ENCODE measurements at places on chromosomes 1 and 21. TPM values are rescaled to one million over a fixed set of nuclear protein-coding genes. Genes with fewer than 3 reads are reported as not detected.

GRCh38 chr1:56169856-56170255, 409.5 kb downstream of the PLPP3 start:
- no peak for DNase-seq
- no peaks in the 10 kb centered on the region for H3K27me3 ChIP-seq
- H3K27ac ChIP-seq = no peak overlapping the region
- H3K36me3 ChIP-seq = no peaks in the 10 kb centered on the region

DNA sequence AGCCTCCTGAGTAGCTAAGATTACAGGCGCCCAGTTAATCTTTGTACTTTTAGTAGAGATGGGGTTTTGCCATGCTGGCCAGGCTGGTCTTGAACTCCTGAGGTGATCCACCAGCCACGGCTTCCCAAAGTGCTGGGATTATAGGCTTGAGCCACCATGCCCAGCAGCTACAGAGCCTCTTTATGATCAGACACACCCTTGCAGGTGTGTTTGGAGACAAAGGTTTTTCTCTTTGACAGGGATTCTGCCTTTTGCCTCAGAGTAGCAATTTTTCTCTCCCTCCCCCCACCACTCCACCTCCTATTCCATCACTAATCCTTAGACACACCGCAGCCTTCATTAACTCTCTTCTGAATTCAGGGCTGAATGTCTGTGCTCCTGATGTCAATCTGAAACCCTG, 152.2 kb upstream of the NFIA start:
- no peaks in the 10 kb centered on the region for H3K27me3 ChIP-seq
- no peak overlapping the region for H3K27ac ChIP-seq

DNA sequence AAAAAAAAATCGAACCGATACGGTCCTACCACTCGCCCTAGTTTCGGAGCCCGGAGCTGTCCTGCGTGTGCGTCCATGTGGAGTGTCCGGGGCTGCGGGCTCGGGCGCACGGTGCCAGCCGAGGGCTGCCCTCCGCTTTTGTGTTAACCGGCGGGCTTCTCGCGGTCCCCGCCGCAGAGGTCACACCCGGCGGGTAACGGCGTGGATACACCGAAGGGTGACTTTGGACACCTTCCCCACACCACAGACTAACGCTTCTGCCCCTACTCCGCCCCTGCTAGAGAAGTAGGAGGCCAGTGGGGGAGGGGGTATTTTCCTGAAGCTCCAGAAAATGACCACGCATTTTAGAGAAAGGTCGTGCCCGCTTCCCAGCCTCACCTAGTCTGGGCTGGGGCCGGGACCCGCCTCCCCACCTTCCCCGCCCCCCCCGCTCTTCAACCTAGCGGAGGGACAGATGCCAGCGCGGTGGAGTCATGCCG, 609 bp upstream of the ATF3 start:
- no peak for DNase-seq
- H3K4me3 ChIP-seq = peak overlapping the region; percentile 3
- H3K27ac ChIP-seq = peak overlapping the region; percentile 94
- H3K36me3 ChIP-seq = no peaks in the 10 kb centered on the region
- H3K4me1 ChIP-seq = peaks cover 52% of the 10 kb centered on the region
- H3K27me3 ChIP-seq = no peaks in the 10 kb centered on the region

GRCh38 chr21:31337996-31338907, 5.8 kb downstream of the TIAM1 start:
- DNase-seq = no peak
- H3K4me1 ChIP-seq = peaks cover 3% of the 10 kb centered on the region
- H3K27me3 ChIP-seq = no peaks in the 10 kb centered on the region

DNA sequence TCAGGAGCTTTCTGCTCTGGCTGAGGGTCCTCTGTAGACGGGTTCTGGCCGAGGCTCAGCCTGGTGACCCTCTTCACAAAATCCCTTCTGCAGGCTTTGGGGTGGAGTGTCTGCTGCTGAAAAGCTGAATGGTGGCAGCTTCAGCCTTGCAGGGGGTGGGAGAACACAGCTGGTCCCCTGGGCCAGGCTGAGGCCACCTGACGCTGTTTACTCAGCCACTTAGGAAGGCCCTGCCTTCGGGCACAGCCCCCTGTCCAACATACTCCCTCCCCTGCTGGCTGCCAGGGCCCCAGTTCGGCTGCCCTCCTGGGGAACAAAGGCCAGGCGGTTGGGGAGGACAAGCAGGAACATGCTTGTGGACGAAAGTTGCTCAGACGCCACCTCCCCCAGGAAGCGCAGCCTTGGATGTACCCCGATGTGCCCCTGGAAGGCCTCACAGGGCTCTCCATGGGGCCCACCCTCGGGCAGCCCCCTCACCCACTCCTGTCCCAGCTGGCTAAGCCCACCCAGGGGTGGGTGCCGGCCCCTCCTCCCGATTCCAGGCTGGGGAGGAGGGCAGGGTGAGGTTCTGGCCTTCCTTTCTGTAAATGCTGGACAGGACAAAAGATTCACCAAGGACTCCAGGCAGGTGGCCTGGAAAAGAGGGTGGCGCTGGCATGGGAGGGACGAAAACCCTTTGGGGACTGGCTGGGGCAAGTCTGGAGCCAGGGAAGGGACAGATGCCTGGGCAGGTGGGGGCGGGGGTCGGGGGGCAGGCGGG, at the start of gene ANKRD65:
ANKRD65 (minus strand) TSS at position 130 of the 760 bp plus-strand sequence. CDS start 271 bp downstream, outside the sequence.
- H3K27me3 ChIP-seq = no peaks in the 10 kb centered on the region
- H3K36me3 ChIP-seq = no peaks in the 10 kb centered on the region
- H3K4me3 ChIP-seq = no peak within 1 kb of the TSS
- DNase-seq = no peak

LEPR gene
- 5.3 TPM for total RNA-seq

DNA sequence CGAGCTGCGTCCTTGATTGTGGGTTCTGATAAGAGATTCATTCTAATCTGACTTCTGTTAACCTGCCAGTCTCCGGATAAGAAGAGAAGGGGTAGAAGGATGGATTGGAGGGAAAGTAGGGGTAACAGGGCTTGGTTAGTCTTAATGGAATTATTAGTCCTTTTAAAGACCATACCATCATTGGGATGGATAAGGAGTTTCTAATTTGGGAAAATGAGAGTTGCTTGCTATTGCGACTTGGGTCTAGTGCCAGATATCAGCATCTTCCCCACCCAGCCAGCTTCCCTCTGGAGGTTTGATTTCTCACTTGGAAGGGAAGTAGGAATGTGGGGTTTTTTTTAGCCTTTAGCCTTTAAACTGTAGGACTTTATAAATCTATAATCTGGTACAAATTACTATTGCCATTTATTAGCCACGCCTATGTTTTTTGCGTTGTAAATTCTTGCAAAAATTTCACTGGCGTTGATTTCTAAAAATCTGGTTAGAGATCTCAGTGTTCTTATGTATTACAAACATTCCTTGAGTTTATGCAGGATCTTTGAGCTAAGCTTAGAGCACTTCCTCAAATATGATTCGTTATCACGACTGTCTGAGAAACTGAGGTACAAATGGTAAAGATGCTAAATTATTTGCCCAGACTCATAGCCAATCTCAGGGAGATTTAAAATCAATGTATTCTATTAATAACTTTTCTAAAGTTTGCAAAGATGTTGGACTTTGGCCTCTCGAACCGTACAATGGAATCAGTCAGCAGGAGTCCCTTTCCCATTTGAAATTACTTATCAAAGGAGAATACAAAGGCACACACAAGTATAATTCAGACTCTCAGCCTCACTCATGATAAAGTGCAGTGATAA, 1.3 kb downstream of the FAM20B start:
- no peaks in the 10 kb centered on the region for H3K27me3 ChIP-seq
- H3K36me3 ChIP-seq = no peaks in the 10 kb centered on the region
- no peak for DNase-seq
- peak overlapping the region; percentile 99 for H3K27ac ChIP-seq

DNA sequence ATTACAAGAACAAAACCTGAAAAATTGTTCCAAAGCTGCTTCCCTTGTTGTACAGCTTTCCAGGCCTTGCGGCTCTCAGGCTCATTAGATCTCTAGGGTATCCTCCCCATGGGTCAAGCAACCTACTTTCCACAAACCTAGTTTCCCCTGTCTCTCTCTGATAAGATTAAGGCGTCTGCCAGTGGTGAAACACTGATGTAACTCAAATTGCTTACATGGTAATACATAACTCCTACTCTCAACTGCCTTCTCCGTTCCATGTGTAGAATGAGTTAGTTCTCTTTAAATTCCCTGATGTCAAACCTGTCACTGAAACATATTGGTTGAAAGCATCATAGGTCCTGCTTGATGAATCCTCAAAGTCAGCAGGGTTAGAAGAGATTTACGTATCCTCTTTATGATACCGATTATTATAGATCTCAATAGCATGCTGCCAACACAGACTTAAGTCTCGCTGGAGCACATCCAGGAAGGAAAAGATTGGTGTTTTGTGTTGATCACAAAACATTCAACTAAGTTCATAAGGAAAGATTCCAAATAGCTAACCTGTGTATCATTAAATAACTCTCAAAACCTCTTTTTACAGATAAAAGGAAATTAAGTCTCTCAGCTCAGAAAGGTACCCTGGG, 10.6 kb downstream of the PPP1R15B start:
- H3K27me3 ChIP-seq = no peaks in the 10 kb centered on the region
- no peak for DNase-seq
- H3K27ac ChIP-seq = no peak overlapping the region

GRCh38 chr1:100893718-100894117, 924 bp downstream of the EXTL2 start:
- no peak overlapping the region for H3K4me3 ChIP-seq
- DNase-seq = no peak

DNA sequence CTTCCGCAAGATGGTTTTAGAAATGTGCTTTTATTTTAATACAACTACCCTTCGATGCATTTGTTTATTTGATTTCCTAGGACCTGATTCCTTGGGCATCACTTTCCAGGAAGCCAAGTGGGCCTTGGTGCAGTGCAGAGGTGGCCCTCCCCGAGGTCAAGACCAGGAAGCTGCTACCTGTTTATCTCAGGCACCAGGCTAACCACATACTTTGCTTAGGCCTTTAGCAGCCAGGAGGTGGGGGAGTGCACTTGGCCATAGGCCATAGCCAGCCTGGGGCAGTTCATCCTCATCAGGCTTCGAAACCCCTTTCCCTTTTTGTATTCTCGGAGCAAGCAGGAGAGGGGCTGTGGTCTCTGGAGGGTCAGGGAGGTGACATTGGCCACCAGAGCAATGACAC, 45.4 kb downstream of the SMYD2 start:
- no peak overlapping the region for H3K27ac ChIP-seq
- H3K4me1 ChIP-seq = no peaks in the 10 kb centered on the region
- no peaks in the 10 kb centered on the region for H3K36me3 ChIP-seq
- no peak for DNase-seq
- no peaks in the 10 kb centered on the region for H3K27me3 ChIP-seq
- H3K4me3 ChIP-seq = no peak overlapping the region

DNA sequence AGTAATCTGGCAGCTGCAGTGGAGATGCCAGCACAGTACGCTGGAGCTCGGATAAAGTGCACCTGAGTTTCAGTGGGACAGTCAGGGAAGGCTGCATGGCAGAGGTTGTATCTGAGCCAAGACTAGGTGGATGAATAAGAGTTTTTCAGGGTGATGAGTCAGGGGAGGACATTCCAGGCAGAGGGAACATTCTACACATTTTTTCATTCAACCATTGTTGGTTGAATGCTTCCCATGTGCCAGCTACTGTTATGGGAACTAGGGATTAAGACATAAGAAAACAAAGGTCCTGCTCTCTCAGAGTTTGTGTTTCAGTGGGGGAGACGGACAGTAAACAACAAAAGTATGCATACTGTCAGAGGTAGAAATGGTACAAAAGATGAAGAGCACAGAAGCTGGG, 5.2 kb downstream of the LEPR start:
- H3K36me3 ChIP-seq = peaks cover 7% of the 10 kb centered on the region
- no peak overlapping the region for H3K4me3 ChIP-seq
- no peak for DNase-seq

DNA sequence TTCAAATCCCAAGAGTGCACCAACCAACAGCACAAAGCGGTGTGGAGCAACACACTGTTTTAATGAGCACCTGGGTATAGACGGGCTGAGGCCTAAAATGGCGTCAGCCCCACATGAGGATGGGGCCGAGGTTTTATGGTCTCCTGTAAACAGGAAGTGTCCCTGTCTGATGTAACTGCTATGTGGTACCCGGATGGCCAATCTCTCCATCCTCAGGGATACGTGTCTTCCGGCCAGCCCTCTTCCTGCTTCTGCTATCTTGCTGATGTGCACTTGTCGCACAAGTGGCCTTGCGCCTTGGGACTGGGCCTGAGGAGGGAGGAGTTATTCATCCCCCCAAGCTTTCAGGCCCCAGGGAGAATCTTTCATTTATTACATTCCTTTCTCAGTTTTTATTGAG, 73.5 kb downstream of the CNST start:
- DNase-seq = no peak
- no peak overlapping the region for H3K4me3 ChIP-seq
- H3K36me3 ChIP-seq = no peaks in the 10 kb centered on the region
- no peaks in the 10 kb centered on the region for H3K4me1 ChIP-seq
- no peak overlapping the region for H3K27ac ChIP-seq
- H3K27me3 ChIP-seq = no peaks in the 10 kb centered on the region

- no peak for DNase-seq
- no peak overlapping the region for H3K4me3 ChIP-seq
- no peak overlapping the region for H3K27ac ChIP-seq
- peaks cover 9% of the 10 kb centered on the region for H3K4me1 ChIP-seq
- H3K36me3 ChIP-seq = no peaks in the 10 kb centered on the region
Measured at GRCh38 chr21:34642211-34643075, 26.4 kb upstream of the CLIC6 start.
